SK-N-SH (cell line): ENCODE measurements at places on chromosomes 3 and 15.
A peak's percentile ranks its signal among the peaks of the same experiment; 100 is the strongest.

GRCh38 chr3:126524429-126524988 lies 554 bp downstream of the CHST13 start:
- peaks cover 31% of the 10 kb centered on the region; the same call in 1 of the 2 replicates for H3K4me1 ChIP-seq
- H3K27ac ChIP-seq = no peak overlapping the region
- H3K4me3 ChIP-seq = peak overlapping the region; percentile 65
- peak; percentile 86 for DNase-seq
- no peaks in the 10 kb centered on the region for H3K36me3 ChIP-seq
- no peaks in the 10 kb centered on the region; the same call in 1 of the 2 replicates for H3K27me3 ChIP-seq

GRCh38 chr3:11096266-11097139 lies 57.8 kb upstream of the HRH1 start:
- peak; percentile 91 for DNase-seq
- peak overlapping the region; percentile 54 for H3K4me3 ChIP-seq

- no peak for DNase-seq
- H3K4me3 ChIP-seq = no peak overlapping the region
- H3K27ac ChIP-seq = no peak overlapping the region
- no peaks in the 10 kb centered on the region for H3K36me3 ChIP-seq
Measured at GRCh38 chr3:198061119-198062067, 101.4 kb downstream of the LMLN start.

GRCh38 chr3:48364840-48365239 lies 7.2 kb upstream of the FBXW12 start:
- H3K4me1 ChIP-seq = peaks cover 15% of the 10 kb centered on the region; the same call in 1 of the 2 replicates
- H3K36me3 ChIP-seq = no peaks in the 10 kb centered on the region
- no peak overlapping the region for H3K27ac ChIP-seq
- no peak overlapping the region for H3K4me3 ChIP-seq
- no peak for DNase-seq

GRCh38 chr3:118433825-118434224 lies 600.8 kb downstream of the IGSF11 start:
- no peaks in the 10 kb centered on the region for H3K36me3 ChIP-seq
- H3K27me3 ChIP-seq = no peaks in the 10 kb centered on the region
- DNase-seq = no peak
- H3K4me3 ChIP-seq = no peak overlapping the region
- no peak overlapping the region for H3K27ac ChIP-seq
- no peaks in the 10 kb centered on the region for H3K4me1 ChIP-seq

DNA sequence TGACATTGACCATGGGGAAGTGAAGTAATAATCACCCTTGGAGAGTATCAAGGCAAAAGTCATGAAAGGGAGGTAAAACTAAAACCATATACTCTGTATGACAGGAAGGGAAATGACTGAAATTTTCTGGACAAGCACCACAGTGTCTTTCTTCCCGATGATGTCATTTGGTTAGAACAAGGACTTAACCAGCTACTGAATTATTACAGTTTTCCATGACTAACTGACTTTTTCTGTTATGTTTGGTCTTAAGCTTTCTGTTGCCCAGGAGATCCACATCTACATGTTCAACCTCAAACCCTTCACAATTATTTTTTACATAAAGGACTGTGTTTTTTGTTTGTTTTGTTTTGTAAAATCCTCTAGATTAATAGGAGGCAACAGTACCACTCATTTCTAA lies 191.9 kb upstream of the IL12A start:
- no peaks in the 10 kb centered on the region for H3K36me3 ChIP-seq
- H3K27ac ChIP-seq = peak overlapping the region; percentile 75
- no peaks in the 10 kb centered on the region for H3K27me3 ChIP-seq
- H3K4me3 ChIP-seq = no peak overlapping the region

GRCh38 chr3:116148881-116149851 lies 296.1 kb downstream of the LSAMP start:
- no peak overlapping the region for H3K27ac ChIP-seq
- peaks cover 8% of the 10 kb centered on the region; the same call in 1 of the 2 replicates for H3K4me1 ChIP-seq
- H3K27me3 ChIP-seq = no peaks in the 10 kb centered on the region
- no peaks in the 10 kb centered on the region for H3K36me3 ChIP-seq
- no peak overlapping the region for H3K4me3 ChIP-seq

GRCh38 chr3:48077815-48078214 lies 61.6 kb upstream of the MAP4 start:
- no peaks in the 10 kb centered on the region for H3K4me1 ChIP-seq
- peak overlapping the region; percentile 59 for H3K27ac ChIP-seq
- DNase-seq = no peak
- H3K27me3 ChIP-seq = no peaks in the 10 kb centered on the region
- H3K36me3 ChIP-seq = peaks cover 23% of the 10 kb centered on the region
- H3K4me3 ChIP-seq = no peak overlapping the region

GRCh38 chr3:185351396-185351795 lies 11.5 kb upstream of the MAP3K13 start:
- no peak for DNase-seq
- no peaks in the 10 kb centered on the region for H3K27me3 ChIP-seq
- no peak overlapping the region for H3K4me3 ChIP-seq
- no peak overlapping the region for H3K27ac ChIP-seq

DNA sequence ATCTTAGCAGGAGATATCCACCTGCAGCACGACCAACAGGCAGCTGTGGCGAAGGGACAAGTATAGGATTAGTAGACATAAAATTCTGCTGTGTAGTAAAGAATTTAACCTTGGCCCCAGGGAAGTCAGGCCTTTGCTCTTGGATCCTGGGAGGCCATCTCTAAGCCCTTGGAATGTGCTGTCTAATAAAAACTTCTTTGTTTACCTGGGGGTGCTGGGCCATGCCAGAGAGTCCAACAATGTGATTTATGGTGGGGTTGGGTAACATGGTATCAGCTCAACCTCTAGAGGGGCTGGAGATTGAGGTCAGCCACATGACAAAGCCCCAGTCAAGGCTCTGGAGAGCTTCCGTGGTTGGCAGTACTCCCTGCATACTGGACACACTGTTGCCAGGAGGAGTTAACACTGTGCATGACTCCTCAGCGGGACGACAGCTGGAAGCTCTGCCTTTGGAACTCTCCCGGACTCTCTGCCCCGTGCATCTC lies 52.4 kb downstream of the HEG1 start:
- H3K4me1 ChIP-seq = peaks cover 30% of the 10 kb centered on the region
- H3K36me3 ChIP-seq = peaks cover 80% of the 10 kb centered on the region; the same call in 1 of the 2 replicates
- DNase-seq = no peak
- no peak overlapping the region for H3K4me3 ChIP-seq
- H3K27me3 ChIP-seq = no peaks in the 10 kb centered on the region
- no peak overlapping the region for H3K27ac ChIP-seq

DNA sequence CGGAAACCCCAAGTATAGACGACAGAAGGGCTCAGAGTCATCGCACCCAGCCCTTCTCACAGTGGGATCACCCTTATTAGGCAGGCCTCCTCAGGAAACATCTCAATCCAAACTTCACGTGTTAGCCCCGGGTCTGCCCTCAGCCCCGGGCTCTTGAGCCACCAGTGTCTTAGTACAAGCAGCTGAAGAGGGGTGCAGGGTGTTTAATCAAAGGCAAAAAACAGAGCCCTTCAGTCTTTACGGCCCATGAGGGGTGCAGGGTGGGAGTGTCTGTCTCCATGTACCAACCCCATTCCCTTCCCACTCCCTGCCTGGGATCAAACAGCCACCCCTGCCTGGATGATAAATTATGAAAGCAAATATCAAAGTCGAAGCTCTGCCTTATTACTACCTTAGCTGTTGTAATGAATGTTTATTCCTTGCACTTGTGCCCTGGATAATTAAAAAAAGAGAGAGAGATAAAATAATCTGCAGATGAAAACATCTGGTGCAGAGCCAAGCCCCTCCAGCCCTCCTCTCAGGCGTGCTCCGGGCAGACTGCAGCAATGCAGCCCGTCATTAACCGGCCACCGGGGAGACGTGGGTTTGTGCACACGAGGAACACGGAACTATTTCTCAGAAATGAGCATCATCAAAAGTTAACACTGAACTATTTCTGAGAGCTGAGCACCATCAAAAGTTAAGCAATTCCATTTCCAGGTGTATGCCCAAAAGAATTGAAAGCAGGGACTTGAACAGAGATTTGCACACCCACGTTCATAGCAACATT lies 64.5 kb downstream of the ADAMTS17 start:
- H3K27me3 ChIP-seq = no peaks in the 10 kb centered on the region
- H3K36me3 ChIP-seq = no peaks in the 10 kb centered on the region
- no peak overlapping the region for H3K4me3 ChIP-seq

- H3K27me3 ChIP-seq = no peaks in the 10 kb centered on the region
- H3K27ac ChIP-seq = no peak overlapping the region
- no peak overlapping the region for H3K4me3 ChIP-seq
- H3K36me3 ChIP-seq = no peaks in the 10 kb centered on the region
Measured at GRCh38 chr15:71129669-71130068, 14.4 kb downstream of the THSD4 start.

- H3K4me3 ChIP-seq = no peak overlapping the region
- no peaks in the 10 kb centered on the region for H3K36me3 ChIP-seq
- no peak overlapping the region for H3K27ac ChIP-seq
- H3K27me3 ChIP-seq = no peaks in the 10 kb centered on the region
- no peaks in the 10 kb centered on the region for H3K4me1 ChIP-seq
Measured at GRCh38 chr3:107384907-107385306, 7.7 kb downstream of the CCDC54 start.

DNA sequence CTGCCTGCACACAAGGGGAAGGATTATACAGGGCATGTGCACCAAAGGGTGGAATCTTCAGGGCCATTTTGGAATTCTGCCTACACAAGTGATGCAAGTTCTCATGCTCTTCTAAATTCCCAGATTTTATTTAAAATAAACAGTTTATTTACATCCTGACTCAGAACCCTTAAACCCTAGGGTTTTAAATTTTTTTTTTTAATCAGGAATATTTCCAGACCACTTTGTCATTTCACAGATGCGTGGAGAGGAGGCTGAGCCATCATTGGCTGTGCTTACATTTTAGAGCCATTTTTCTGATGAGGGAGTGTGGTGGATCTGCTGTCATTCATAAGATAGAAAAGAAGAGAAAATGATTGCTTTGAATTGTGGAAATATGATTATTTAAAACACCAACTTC lies 65.2 kb upstream of the MNS1 start:
- no peaks in the 10 kb centered on the region for H3K36me3 ChIP-seq
- no peaks in the 10 kb centered on the region for H3K27me3 ChIP-seq
- no peak overlapping the region for H3K4me3 ChIP-seq
- H3K27ac ChIP-seq = no peak overlapping the region
- no peaks in the 10 kb centered on the region for H3K4me1 ChIP-seq
- no peak for DNase-seq

GRCh38 chr3:14634763-14635400 lies 16.7 kb upstream of the CCDC174 start:
- H3K4me3 ChIP-seq = no peak overlapping the region
- no peaks in the 10 kb centered on the region for H3K27me3 ChIP-seq
- H3K27ac ChIP-seq = no peak overlapping the region
- H3K36me3 ChIP-seq = no peaks in the 10 kb centered on the region
- peaks cover 8% of the 10 kb centered on the region; the same call in 1 of the 2 replicates for H3K4me1 ChIP-seq

GRCh38 chr3:48945891-48946549 lies 27.4 kb downstream of the ARIH2 start:
- no peak overlapping the region for H3K4me3 ChIP-seq
- no peak overlapping the region for H3K27ac ChIP-seq
- H3K4me1 ChIP-seq = 0 out of 2 replicates have a peak, but pooled peaks cover 7% of the 10 kb centered on the region
- DNase-seq = no peak
- no peaks in the 10 kb centered on the region for H3K27me3 ChIP-seq

GRCh38 chr15:65377976-65378366 lies at the start of gene IGDCC3:
TSS of gene IGDCC3 (minus strand) at chr15:65378002. CDS start at chr15:65377788, 214 bp downstream.
- peaks cover 45% of the 10 kb centered on the region for H3K27me3 ChIP-seq
- no peak within 1 kb of the TSS for H3K27ac ChIP-seq
- no peaks in the 10 kb centered on the region for H3K4me1 ChIP-seq
- H3K36me3 ChIP-seq = no peaks in the 10 kb centered on the region

- no peak overlapping the region for H3K4me3 ChIP-seq
- no peak for DNase-seq
- no peaks in the 10 kb centered on the region for H3K4me1 ChIP-seq
- peaks cover 12% of the 10 kb centered on the region; the same call in 1 of the 2 replicates for H3K27me3 ChIP-seq
- no peak overlapping the region for H3K27ac ChIP-seq
Measured at GRCh38 chr3:190502946-190503345, 10.9 kb upstream of the IL1RAP start.

DNA sequence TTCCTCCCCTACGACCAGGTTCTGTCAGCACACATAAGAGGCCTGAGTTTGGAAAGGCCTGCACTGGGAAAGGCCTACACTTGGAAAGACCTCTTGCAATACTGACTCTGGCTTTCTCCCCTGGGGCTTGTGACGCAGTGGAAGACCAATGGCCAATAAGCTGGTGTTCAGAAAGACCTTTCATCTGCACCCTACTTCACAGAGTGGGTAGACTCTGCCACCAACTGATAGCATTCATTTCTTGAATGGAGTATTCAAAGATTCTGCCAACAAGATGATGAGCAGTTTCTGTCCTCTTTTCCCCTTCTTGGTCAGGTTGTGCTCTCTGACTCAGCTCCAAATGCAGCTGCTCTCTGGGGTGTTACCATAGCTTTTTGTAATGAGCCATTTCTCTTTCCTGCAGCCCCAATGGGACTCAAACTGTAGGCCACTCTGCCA lies 48.8 kb downstream of the TIPARP start:
- no peak overlapping the region for H3K4me3 ChIP-seq
- no peak overlapping the region for H3K27ac ChIP-seq
- H3K36me3 ChIP-seq = no peaks in the 10 kb centered on the region
- no peaks in the 10 kb centered on the region for H3K27me3 ChIP-seq
- no peak for DNase-seq

- H3K27ac ChIP-seq = no peak overlapping the region
- H3K4me3 ChIP-seq = no peak overlapping the region
Measured at GRCh38 chr3:137349557-137350348, 392.0 kb downstream of the IL20RB start.

- H3K4me3 ChIP-seq = no peak overlapping the region
- H3K27me3 ChIP-seq = no peaks in the 10 kb centered on the region; the same call in 1 of the 2 replicates
- no peak overlapping the region for H3K27ac ChIP-seq
- peaks cover 11% of the 10 kb centered on the region; the same call in 1 of the 2 replicates for H3K4me1 ChIP-seq
- no peaks in the 10 kb centered on the region for H3K36me3 ChIP-seq
Measured at GRCh38 chr3:194130188-194130587, 5.8 kb upstream of the HES1 start.

- no peaks in the 10 kb centered on the region for H3K4me1 ChIP-seq
- no peaks in the 10 kb centered on the region for H3K36me3 ChIP-seq
- no peak overlapping the region for H3K27ac ChIP-seq
- H3K27me3 ChIP-seq = no peaks in the 10 kb centered on the region
Measured at GRCh38 chr15:92636908-92637481, 18.6 kb downstream of the FAM174B start.

- H3K27me3 ChIP-seq = no peaks in the 10 kb centered on the region
- no peak overlapping the region for H3K27ac ChIP-seq
- H3K4me1 ChIP-seq = peaks cover 6% of the 10 kb centered on the region
- H3K4me3 ChIP-seq = no peak overlapping the region
- H3K36me3 ChIP-seq = no peaks in the 10 kb centered on the region
Measured at GRCh38 chr3:177604181-177604580, 406.9 kb upstream of the TBL1XR1 start.
